NCI-H446 (cell line): ENCODE measurements at places on chromosomes 16 and 17.

GRCh38 chr16:13436641-13437412 is 483.1 kb upstream of the ERCC4 start:
- no peak for DNase-seq

GRCh38 chr17:77602062-77602746 is 356.3 kb upstream of the TNRC6C start:
- DNase-seq: no peak

- DNase-seq: no peak
Observed at GRCh38 chr17:63780507-63780906, 6.5 kb downstream of the DDX42 start.

- no peak for DNase-seq
Observed at GRCh38 chr17:78498848-78499247, 78.3 kb downstream of the DNAH17 start.

DNA sequence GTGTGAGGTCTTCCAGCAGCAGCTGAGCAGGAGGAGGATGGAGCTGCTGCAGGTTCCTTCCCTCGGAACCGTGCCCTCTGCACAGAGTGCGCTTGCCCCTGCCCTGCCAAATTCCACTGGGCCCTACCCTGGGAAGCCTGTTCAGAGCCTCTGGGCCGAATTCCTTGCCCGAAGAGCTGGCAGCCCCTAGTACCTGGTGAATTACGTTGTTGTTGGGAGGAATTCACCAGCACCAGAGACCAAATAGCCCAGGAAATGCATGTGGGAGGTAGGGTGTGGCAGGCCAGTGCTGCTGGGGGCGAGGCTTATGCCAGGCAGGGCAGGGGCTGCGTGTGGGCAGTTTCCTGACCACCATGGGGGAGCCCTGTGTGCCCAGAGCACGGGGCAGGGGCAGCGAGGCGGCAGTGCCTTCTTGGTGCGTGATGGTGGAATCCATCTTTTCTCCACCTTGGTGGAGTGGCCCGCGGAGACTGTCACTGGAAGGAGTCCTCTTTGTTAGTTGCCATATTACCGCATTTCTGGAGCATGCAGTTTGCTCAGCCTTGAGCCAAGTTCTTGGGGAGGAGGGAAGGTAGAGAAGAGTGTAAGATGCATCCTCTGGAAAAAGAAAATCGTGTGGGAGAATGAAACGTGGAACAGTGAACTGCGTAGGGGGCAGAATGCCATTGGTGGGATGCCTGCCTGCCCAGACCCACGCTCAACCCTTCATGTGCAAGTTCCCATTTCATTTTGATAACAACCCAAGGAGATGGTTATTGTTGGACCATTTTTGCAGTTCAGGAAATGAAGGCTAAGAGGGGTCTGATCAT is 2.3 kb downstream of the MRC2 start:
- DNase-seq: no peak

DNA sequence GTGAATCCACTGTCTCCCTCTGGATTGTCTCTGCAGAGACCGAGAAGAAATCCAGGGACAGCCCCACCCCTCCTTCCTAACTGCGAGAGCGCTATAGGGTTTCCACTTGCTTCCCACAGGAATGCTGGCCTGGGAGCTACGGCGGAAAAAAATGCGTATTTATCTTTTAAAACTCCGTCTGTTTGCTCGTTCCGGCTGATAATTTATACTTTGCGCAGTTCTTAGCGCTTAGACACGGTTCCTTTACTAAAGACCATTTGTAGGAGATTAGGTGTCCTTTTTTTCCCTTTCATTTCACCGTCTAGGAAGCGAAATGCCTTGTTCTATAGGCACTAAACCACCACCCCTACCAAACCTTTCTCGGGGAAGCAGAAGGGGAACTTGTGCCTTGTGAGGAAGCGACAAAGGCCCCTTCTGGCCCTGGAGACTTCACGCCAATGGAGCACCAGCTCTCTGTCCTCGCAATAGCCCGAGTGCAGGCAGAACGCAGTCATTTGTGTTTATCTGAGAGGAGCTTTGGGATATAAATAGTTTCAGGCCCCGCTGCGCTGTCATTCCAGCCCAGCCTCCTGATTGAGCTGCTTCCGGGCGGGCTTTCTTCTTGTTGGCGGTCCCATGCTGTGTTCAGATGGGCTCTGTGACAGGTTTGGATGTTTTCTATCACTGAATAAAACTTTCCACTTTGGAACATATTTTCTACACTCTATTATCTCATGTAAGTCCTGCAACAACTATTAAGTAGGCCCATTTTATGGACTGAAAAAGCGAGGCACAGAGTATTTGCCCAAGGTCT is 791 bp upstream of the SUPT4H1 start:
- DNase-seq: no peak

DNA sequence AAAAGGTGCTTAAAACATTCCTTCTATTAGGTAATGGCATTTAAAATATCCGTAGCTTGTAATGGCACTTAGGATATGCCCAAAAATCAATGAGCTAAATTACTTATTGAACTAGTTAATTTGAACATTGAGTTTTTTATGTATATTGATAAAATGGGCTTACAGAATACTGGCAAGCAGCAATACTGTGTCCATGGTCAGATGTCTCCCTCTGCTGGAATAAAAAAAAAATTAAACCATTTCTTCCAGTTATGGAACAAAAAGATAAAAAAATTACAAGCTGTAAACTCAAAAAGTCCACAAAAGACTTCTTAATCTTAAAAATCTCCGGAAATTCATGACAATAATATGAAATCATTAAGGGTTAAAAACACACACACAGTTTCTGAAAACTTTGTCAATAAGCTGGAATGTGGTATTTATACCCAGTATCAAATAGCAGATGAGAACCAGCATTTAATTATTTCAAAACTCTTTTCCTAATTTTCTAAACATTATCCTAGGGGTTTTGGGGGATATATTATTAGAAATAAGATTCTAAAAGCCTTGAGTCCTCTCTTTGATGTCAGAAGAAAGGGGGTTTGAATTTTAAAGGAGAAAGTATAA is 21.5 kb upstream of the PSMD7 start:
- DNase-seq: peak; percentile 5
